ENCODE measurements at places on chromosomes 3 and 15.

DNA sequence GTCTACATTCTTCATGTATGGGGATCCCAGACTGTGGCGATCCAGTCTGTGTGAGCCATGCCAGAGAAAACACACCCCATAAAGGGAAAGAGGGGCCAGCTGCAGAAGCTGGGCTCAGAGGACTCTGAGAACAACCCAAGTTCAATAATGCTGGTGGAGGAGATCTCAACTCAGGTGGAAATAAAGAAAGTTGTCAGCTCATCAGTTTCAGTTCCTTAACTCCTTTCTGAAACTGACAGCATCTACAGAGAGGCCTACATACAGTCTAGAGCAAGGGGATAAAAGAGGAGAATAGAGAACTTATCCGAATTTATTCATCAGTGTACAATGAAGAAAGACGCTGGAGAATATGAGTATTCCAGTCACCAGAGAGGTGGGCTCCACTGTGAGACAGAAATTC is 77.0 kb downstream of the NTRK3 start:
- no peak for DNase-seq

DNA sequence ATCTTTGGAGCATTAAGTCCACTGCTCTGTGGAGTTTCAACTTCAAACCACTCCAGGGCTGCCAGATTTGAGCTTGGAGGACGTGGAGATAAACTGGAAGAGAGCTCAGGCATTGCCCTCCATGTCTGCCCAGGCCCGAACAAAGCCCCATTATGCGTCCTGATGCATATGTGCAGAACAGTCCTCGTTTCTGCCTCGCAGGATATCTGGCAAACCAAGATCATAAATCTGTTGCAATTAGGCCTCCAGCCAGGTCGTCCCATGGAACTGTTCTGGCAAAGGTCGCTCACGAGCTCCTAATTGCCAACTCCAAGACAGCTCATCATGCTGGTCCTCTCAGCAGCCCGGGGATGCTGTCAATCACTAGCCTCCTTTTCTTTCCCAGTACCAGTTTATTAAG is 91.2 kb downstream of the SEMA5B start:
- no peak for DNase-seq

GRCh38 chr15:89753855-89754254 is 2.8 kb upstream of the MESP1 start:
- DNase-seq: no peak

DNA sequence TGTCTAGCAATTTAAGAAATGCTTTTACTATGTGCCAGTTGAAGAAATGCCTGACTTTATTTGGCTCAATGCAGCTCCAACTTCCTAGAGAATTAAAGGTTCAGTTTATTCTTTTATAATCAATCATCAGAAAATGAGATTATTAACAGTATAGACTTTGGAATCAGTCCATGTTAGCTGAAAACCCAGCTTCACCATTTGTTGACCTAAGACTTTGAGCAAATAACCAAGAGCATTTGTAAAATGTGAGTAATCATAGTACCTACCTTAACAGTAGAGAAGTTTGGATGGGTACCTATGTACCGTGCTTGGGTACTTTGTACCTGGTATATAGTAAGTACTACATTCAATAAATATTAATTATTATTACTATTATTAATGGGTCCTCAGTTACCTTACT is 105.9 kb downstream of the RARB start:
- DNase-seq: no peak

DNA sequence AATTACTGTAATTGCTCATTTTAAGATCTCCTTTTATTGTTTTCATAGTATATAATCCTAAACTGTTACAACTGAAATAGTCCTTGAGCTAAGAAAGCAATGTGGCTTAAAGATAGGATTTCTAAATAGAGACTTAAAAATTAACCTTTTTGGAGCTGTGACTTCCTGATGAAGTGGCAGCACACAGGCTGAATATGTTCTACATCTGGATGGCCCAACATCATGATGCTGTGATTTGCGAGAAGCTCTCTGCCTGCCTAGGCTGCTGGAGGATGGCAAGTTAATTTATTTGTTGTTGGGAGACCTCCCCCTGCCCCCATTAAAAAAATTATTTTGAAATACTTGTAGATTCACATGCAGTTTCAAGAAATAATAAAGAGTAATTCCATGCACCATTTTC is 134.5 kb downstream of the IGF1R start:
- DNase-seq: no peak

GRCh38 chr3:37223141-37223558 is 48.8 kb upstream of the LRRFIP2 start:
- no peak for DNase-seq

DNA sequence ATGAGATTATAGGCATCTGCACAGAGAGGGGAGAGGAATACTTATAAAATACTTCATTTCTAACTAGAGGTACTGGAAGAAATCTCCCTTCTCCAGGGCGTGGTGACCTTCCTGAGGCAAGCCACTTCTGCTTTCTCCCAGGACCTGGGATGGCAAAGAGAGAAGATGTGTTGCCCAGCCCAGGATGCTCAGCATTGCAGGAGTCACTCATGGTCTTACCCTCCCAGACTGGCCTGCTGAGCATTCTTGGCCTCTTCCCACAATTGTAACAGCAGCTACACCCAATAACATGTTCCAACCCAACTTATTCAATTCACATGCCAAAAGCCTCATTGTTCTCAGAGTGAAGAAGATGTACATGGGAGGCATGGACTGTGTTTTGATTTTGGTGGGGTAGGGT is 37.9 kb downstream of the IL20RB start:
- DNase-seq: no peak

DNA sequence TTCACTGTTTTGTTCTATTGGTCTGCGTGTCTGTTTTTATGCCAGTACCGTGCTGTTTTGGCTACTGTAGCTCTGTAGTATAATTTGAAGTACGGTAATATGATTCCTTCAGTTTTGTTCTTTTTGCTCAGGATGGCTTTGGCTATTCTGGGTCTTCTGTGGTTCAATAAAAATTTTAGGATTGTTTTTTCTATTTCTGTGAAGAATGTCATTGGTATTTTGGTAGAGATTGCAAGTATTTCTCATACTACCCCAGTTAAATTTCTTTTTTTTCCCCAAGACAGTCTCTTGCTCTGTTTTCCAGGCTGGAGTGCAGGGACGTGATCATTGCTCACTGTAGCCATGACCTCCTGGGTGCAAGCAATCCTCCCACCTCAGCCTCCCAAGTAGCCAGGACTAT is 53.4 kb downstream of the STARD9 start:
- no peak for DNase-seq

GRCh38 chr3:70028361-70028760 is 28.8 kb downstream of the SAMMSON start:
- no peak for DNase-seq

DNA sequence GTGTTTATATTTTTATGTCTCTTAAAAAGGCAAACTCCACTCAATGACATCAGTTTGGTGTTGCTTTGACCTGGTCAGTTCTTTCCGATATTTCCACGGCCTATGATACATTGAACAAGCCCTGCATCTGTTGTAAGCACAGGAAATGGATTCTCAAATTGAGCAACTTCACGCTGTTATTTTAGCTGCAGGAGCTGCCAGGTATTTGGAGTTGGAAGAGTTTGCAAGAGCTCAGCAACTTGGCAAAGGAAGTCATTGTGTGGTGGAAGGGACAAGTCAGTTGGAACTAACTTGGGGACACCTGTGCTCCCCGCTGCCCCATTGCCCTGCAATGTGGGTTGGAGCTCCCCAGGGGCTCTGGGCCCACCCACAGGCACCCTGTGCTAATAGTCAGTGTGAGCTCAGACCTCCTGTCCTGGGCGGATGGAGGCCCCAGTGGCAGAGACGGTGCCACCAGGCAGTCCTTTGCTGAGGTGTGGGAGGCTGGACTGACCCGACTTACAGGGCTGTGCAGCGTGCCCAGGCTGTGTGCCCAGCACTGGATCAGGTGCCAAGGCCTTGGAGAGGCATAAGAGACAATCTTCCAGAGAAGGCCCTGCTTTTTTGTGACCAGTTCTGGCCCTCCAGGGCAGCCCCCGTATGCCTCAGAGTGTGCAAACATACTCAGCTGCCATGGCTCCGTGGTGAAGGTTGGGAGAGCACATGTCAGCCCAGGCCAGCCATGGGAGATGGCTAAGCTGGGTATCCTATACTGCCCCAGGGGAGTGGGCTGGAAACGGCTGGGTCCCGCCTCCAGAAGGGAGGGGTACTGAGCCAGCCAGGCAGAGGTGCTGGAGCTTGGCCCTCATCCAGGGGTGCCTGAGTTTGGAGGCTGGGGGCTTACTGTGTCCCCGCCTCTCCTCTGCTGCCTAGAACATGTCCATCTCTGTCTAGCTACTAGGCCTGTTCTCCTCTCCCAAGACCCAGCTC is 43.5 kb downstream of the KY start:
- DNase-seq: no peak

GRCh38 chr3:146577662-146578061 is 27.5 kb downstream of the PLSCR5 start:
- no peak for DNase-seq

DNA sequence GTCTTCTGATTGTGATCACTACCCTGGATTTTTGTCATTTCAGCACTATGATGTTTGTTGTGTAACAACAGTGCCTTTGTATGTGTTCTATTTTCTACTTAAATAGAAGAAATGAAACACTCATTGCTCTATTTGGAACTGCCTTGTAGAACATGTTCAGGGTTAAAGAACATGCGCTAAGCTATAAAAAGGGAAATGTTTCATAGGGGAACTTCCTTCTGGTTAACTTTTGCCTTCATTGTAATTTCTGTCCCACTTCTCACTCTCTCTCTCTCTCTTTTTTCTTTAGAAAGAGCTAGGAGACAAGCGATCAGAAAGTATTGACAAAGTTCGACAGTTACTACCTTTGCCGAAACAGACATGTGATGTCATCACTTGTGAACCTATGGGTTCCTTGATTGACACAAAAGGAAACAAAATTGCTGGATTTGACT is at the start of gene P2RY12:
P2RY12 (minus strand) TSS at position 13 of the 434 bp plus-strand sequence. CDS start 45,908 bp downstream, outside the sequence.
- no peak for DNase-seq

DNA sequence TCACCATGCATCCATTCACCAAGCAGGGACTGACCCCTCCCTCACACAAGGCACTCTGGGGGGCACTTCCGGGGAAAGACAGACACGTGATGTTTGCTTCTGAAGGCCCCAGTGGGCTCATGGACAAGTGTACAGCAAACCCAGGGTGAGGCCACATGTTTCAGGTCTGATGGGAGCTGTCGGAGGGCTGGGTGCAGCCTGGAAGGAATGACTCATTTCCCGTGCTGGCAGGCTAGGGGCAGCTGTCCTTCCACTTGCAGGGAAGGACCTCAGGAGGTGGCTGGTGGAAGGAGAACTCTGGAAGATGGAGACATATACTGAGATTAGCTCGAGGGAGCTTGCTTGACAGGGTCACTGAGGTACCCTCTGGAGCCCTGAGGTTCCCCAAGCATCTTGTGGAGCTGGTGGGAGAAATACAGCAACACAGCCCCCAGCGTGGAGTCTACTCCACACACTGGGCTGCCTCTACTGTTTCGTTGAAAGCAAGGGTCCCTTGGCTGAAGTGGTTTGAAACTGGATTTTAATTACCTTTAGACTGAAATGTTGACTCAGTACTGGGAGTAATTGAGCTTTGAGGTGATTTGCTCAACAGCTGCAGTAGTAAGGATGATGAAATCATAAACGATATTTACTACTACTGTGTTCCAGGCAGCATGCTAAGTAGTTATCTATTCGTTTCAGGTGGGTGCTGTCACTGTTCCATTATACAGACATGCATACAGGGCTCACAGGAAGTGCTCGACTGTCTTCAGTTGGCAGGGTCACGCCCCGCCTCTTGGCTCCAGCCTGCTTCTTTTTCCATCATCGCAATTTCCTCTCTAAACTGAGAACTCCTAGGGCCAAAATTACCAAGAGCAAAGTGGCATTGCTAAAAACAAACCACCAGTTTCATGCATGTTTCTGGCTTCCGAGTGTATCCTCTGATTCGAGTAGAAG is 230.4 kb downstream of the ADAMTS17 start:
- DNase-seq: no peak

- no peak for DNase-seq
Measured at GRCh38 chr3:117611211-117611610, 901.6 kb downstream of the TUSC7 start.

DNA sequence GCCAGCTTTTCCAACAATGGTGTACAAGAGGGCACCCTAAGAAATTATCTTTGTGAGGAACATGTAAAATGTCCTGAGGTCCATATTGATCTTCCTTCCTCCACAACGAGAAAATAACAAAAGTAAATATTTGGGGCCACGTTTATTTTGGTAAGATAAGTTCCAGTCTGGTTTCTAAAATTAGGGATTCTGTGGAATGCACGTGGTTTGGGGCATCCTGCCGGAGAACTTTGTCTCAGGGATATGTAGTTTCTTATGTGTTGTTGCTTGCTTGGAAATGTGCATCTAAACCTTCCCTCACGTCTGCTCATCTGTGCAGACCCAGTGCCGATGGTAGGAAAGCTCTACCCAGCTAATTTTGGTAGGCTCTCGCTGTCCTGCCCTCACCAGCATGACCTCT is 62.8 kb downstream of the CTDSPL start:
- no peak for DNase-seq

DNA sequence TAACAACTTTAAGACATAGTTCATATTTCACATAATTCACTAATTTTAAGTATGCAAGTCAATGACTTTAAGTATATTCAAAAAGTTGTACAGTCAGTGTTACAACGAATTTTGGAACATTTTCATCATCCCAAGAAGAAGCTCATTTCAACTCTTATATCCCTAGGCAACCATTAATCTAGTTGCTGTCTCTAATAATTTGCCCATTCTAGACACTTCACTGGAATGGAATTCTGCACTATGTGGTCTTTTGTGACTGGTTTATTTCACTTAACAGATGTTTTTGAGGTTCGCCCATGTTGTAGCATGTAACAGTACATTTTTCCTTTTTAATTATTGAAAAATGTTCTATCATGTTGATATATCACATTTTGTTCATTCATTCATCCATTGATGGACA is 104.2 kb upstream of the SPRED1 start:
- no peak for DNase-seq

GRCh38 chr3:37082317-37082716 is 89.0 kb downstream of the MLH1 start:
- no peak for DNase-seq

DNA sequence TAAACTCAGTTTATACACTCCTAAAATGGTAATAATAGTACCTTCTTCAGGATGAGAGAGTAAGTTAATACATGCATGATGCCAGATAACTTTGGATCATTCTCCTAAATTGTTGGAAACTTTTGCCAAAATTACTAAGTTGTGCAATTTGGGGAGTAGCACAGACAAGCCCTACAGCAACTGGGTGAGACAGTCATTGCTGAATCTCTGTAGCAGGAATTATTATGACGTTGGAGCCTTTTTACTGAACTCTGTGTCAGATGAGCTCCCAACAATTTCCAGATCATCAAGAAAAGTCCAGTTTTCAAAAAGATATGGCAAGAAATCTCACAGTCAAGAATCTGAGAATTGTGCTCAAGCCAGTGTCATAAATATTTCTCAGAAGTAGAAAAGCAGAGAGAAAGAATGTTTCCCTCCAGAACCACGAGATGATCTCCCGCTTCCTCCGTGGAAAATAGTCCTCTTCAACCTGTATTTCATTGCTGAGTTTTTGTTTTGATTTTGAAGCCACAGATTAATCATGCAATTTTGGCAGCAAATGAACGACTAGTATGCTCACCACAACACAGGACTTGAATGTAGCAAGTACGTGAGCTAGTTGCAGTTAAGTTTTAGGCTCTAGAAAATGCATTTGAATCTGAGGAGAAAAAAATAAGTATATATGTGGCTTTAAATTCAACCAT is 485.4 kb downstream of the CNTN6 start:
- DNase-seq: no peak

GRCh38 chr15:33142708-33143107 is 51.8 kb downstream of the FMN1 start:
- no peak for DNase-seq

Measured in activated CD8-positive, alpha-beta memory T cell treated with anti-CD3 and anti-CD28 coated beads for 1 hour (primary cell).